ENCODE measurements at places on chromosomes 11 and 22.

GRCh38 chr22:41833369-41834004 lies 582 bp downstream of the SREBF2 start:
- no peak for DNase-seq

DNA sequence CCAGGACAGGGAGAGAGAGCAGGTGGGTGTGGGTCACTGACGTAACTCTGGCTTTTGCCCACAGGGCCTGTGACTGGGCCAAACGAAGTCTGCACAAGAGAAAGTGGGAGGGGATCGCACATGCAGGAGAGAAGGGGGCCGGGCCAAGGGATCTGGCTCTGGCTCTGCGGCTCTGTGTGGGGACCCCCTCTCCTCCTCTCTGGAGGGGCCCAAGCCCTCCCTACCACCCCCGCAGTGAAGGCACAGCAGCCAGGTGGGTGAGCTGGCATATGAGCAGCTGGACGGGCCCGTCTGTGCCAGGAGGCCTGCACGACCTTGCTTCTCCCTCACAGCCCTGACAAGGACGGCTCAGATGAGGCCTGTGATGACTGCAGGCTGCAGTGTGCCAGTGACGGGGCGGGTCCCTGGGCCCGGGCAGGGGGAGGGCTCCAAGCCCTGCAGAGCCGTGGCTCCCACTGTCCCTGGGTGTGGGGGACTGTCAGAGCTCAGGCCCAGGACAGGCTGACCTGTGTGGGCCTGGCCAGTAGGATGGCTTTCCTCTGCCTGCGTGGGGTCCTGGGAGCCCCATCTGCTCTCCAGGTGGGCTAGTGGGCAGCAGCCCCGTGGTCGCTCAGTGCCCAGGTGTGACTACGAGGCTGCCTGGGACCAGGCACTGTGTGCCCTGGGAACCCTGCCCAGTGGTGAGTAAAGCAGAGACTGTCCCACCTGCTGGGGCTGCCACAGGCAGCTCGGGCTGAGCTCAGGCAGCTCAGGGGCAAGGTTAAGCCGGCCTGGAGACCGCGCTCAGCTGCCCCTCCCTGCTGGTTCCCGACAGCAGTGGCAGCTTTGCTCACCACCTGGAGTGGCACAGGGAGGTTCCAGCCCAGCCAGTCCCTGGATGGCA lies 22.2 kb downstream of the MRGPRG start:
- DNase-seq = no peak

- no peak for DNase-seq
Observed at GRCh38 chr11:60985501-60985900, 14.0 kb downstream of the CD6 start.

DNA sequence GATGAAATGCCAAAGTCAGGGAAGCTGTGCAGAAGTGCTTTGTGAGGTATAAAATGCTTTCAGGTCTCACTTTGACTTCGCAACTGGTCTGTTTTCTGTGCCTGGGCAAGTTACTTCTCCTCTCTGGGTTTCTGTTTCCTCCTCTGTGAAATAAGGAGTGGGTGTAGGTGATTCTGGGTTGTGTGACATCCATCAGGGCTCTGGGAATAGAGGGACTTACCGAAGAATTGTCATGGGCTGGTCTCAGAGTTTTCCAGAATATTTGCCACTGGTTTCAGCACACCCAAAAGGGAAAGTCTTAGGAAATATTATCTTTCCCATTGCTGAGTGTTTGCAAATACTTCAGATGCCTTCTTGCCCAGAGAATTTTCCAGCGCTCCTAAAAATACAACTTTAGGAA lies 118.4 kb downstream of the KIAA1671 start:
- DNase-seq = no peak

- DNase-seq = no peak
Observed at GRCh38 chr11:60512651-60513225, 2.5 kb upstream of the MS4A13 start.

- no peak for DNase-seq
Observed at GRCh38 chr11:16278979-16279378, 77.4 kb downstream of the SOX6 start.

DNA sequence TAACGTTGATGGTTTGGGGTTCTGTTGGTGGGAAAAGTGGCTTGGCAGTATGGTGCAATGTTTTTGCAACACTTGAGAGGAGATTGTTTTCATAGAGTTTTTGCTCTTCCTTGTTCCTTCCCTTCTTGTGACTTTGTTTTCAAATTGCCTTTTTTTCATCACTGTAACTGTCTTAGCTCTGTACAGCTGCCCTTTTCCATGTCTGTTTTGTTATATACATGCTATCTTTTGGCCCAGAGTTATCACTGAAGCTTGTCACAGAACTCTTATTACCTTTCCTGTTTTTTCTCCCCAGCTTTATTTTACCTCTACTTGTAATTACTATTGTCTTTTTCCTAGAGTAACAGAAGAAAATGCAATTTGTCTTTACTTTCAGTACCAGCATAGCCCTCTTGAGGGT lies 154.1 kb downstream of the DDX10 start:
- no peak for DNase-seq

- no peak for DNase-seq
Observed at GRCh38 chr11:67301951-67302516, 1.3 kb upstream of the SSH3 start.

GRCh38 chr11:16772141-16772512 lies 33.7 kb downstream of the C11orf58 start:
- DNase-seq = no peak

DNA sequence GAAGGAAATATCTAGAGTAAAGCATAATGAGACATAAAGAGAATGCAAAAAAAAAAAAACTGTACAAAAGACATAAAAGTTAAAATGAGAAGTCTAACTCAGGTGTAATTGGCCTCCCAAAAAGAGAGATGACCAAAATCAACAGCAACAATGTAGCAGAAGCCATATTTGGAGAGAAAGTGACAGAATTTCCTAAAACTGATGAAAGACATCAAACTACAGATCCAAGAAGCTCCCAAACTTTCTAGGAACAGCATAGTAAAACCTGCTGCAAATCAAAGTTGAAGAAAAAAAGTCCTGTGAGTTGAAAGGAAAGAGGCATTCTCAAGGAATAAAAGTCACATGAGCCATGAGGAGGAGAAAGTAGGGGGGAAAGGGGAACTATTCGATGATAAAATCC lies 231.3 kb downstream of the METTL15 start:
- no peak for DNase-seq

- DNase-seq = no peak
Observed at GRCh38 chr11:128926000-128926399, 16.7 kb downstream of the TP53AIP1 start.

- no peak for DNase-seq
Observed at GRCh38 chr11:32451808-32452207, 16.5 kb upstream of the WT1 start.

DNA sequence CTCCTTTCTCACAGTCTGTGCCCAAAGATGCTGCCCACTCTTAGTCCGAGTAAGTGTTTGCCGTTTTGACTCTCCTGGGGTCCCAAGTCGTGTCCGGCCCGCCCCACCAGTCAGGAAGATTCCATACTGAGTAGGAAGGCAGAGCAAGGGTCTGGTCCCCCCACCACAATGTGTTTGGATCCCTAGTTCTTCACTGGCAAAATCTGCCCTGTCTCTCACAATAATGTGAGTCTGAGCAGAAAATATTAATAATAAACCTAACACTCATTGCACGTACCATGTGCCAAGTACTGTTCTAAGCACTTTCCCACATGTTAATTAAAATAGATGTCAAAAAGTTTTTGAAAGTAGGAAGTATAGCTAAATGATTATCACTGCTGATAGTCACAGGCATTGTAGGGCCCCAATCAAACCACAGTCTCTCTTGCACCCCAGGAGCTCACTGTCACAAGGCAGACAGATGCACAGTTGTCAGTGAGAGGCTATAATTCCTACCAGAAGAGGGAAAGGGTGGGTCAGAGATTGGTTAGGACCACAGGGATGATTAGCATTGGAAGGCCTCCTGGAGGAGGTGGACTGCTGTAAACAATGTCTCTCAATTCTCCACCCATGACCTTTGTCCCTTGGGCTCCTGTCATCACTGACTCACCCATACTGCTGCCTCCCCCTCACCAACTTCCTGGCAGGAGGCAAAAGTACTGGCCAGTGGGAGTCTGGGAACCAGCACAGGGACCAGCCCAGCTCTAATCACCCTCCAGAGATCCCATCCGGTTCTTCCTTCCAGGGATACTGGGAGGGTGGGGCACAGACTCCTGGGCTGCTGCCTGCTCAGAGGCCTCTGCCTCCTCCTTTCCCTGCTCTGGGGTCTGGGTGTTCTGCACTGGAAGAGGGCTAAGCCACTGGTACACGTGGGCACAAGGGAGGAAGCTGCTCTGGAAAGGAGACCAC lies 1.0 kb upstream of the POLD4 start:
- peak; percentile 85 for DNase-seq

GRCh38 chr22:50524676-50525103 lies 708 bp downstream of the SCO2 start:
- DNase-seq = no peak

DNA sequence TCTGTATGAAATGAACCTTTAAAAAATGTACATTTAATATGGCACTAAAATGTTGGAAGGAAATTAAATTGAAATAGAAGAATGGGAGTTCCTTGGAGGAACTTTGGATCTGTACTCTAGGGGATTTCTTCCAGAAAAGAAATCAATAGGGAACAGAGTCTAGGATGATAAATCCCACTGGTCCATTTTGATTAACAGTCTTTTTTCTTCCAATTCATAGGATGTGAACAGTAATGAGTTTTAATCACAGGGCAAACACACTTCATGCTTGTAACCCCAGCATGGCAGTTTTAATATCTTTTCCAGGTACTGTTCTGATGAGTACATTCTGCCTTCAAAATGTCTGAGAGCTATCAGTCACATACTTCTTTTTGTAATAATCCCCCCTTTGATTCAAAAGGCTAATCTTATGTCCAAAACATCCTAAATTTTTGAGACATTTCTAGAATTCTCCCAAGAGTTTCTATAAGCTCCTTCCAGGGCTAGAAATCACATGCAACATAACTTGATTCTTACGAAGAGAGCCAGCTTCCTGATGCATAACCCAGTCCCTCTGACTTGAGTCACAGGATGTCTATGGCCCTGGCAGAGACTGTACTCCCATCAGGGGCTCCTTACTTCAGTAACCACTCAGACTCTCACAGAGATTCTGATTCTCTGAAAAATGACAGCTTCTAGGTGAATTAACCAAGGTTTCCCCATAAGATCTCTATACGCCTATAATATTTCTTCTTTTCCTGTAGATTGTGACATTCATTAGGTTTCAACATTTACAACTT lies 112.9 kb downstream of the SLC36A4 start:
- no peak for DNase-seq

DNA sequence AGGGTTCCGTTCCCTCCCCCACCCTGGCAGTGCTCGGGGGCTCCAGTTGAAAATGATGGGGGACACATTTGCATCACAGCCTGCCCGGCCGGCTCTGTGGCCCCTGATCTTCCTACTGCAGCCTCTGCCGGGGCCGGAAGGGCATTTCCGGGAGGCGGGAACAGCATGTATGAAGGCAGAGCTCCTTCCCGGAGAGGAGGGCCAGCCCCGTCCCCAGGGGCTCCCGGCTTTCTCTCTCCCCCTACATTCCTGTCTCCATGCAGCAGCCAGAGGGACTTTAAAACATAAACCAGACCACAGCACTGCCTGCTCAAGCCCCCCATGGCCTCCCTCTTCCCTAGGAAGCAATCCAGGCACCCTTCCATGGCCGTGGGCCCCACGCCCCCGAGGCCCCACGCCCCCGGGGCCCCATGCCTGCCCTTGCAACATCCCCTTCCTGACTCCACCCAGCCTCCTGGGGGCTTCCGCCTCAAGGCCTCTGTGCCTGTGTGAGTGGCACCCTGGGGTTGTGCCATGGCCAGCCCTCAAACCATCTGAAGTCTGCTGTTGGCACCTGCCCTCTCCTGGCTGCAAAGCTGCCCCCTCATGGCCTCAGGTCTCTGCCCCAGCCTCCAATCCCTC lies 73.1 kb downstream of the CDKN1C start:
- no peak for DNase-seq

GRCh38 chr11:27898166-27898565 lies 197.9 kb upstream of the BDNF start:
- DNase-seq = no peak

DNA sequence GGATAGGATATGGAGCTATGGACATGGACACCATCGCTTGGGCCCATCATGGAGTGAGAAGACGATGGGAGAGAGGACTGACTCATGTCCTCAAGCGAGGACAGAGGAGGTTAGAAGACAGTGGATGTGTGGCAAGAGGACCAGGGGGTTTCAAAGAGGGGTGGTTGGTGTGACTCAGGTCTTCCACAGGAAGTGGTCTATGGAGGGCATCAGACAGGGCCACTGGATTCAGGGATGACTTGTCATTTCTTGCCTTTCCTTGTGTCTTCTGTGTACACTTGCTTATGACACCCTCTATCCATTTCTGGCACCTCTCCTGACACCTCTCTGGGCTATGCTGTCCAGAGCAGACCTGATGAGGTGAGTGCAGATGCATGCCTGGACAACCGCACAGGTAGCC lies 115.4 kb downstream of the OSBP2 start:
- DNase-seq = no peak

DNA sequence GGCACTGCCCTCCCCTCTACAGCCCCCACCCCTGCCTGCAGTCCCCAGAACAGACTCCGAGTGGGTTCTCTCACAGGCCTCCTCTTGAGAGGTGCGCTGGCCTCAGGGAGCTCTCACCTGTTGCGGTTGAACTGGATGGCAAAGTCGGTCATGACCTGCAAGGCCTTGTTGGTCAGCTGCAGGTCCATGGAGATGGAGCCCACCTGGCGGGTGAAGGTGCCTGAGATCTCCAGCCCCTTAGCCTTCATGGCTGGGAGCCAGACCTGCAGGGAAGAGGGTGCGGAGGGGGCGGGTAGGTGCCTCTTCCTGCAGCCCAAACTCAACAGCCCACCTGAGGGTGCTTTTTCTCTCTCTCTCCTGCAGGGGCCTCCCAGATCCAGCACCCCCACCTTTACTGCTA lies 18.7 kb upstream of the RASL10A start:
- DNase-seq = no peak

- DNase-seq = no peak
Observed at GRCh38 chr22:40955571-40955970, 4.4 kb downstream of the RBX1 start.

DNA sequence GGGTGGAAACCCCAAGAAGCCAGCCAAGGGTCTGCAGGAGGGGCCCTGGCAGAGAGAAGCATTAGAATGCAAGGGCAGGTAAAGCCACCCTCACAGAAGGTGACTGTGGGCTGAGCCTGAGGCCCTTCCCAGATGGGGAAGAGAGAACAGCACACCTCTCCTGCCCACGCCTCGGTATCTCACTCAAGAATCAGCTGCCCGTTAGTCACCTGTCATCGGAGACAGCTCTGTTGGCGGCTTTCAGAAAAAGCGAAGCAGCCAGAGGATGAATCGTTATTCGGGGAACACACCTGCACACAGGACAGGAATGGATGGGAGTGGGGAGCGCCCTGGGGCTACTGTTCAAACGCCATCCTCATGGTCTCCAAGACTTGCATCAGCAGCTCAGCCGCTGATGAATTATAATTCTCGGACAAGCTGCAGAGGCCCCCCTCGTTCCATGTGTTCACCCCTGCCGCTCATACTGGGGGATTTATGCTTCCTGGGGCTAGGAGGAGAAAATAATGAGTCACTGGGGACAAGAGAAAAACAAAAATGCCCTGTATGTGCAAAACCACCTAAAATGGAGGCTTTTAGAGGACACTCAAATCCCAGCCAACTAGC lies 21.6 kb upstream of the TMA7B start:
- no peak for DNase-seq

- DNase-seq = no peak
Observed at GRCh38 chr11:74465291-74465708, 2.0 kb downstream of the KCNE3 start.

- DNase-seq = no peak
Observed at GRCh38 chr22:27514601-27515523, 286.7 kb downstream of the MN1 start.
